GM13976 (cell line): ENCODE measurements at places on chromosomes 11 and 22.

DNA sequence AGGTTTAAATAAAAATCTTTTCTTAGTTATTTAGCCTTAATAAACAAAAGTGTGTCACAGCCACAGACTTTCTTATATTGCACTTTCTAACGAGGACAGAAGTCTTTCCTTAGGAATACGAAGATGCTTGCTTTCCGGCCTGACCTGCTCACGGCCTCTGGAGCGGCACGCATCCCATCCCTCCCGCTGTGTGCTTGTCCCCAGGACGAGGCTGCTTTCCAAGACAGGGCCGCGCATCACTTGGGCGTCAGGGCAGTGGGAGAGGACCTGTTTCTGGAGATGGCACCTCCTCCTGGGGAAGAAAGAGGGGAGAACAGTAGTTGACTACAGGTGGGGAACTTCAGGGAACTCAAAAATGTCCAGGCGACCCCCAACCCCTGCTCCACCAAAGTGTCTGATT, 26.4 kb downstream of the GRIK4 start:
- no peak for DNase-seq

GRCh38 chr11:1819074-1819473, 15.7 kb upstream of the SYT8 start:
- DNase-seq: no peak

DNA sequence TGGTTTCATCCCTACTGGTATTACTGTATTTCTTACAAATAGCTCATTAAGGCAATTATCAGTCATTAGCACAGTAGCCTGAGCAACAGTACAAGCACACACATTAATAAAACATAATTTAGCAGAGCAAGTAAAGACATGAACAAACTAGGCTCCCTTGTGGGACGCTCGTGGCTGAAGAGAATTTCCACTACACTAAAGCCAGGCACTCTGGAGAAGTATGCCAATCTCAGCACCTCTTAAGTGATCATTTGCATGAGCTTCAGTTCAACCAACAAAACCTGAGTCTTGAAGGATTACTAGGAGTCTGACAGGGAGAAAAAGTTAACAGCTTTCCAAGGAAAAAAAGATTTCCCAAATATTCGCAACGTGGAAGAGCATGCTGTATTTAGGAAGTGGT, 109.1 kb downstream of the LARGE1 start:
- DNase-seq: no peak

GRCh38 chr22:29216873-29217666, 11.4 kb downstream of the EMID1 start:
- DNase-seq: peak; percentile 45

- DNase-seq: no peak
Observed at GRCh38 chr22:40330086-40330485, 16.2 kb upstream of the ADSL start.

DNA sequence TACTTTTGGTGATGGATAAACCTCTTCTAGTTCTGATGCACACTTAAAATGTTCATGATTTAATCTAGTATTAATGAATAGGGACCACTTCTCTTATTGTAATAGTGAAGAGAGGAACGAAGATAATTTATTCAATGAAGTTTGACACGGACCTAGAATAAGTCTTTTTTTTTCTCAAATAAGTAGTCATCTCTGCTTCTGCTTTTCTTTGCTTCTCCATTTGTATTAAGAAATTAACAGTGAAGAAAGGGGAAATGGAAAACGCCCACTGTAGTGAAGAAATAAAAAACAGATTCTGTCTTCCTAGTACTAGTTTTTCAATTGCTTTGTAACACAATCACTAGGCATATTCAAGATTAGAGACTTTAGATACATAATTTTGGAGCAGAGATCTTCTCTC, 73.0 kb downstream of the CD44 start:
- no peak for DNase-seq

- no peak for DNase-seq
Observed at GRCh38 chr22:40314041-40314440, 32.3 kb upstream of the ADSL start.

DNA sequence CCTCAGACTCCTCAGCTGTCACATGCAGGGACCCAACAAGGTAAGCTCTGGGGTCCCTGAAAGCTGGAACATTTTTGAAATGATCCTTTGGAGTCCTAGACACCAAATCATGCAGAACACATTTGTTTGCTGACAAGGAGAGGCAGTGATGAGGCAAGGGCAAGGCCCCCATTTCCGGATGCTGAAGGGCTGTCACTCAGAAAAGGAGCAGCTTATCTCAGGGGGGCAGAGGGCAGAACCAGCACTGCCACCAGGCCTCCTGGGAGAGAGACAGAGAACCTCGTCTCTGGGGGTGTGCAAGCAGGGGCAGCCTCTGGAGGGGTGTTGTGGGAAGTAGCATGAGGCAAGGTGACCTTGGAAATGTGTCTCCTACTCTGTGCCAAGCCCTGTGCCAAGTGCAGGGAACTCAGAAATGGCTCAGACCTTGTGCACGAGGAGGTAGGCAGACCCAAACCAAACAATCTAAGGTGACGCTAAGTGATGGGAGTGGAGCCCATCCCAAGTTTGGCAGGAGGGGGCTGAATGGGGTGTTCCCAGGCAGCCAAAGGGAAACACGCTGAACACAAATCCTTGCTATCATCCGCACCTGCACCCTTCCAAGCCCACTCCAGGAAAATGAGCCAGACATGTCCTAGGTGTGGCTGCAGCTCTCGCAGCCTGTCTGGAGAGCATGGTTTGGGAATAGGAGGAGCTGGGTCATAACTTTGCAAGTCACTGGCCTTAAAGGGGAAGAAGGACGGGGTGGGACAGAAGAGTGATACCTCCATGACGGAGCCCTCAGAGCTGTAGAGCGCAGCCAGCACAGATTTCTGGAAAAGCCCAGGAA, 94.2 kb downstream of the PDE2A start:
- DNase-seq: no peak

- no peak for DNase-seq
Observed at GRCh38 chr11:78428266-78428636, 10.6 kb upstream of the GAB2 start.

GRCh38 chr22:47918276-47918921, 1155.9 kb downstream of the TBC1D22A start:
- no peak for DNase-seq

DNA sequence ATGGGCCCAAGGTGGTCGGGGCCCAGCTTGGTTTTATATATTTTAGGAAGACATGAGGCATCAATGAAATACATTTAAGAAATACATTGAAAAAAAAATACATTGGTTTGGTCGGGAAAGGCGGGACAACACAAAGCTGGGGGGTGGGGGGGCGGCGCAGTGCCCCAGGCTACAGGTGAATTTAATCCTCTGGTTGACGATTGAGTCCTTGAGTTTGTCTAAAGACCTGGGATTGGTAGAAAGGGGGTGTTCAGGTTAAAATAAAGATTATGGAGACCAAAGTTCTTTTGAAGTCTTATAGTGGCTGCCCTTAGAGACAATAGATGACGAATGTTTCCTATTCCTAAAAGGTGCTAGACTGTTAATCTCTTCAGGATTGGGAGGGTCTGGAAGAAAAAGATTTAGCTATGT, 3.1 kb downstream of the IFITM1 start:
- no peak for DNase-seq

DNA sequence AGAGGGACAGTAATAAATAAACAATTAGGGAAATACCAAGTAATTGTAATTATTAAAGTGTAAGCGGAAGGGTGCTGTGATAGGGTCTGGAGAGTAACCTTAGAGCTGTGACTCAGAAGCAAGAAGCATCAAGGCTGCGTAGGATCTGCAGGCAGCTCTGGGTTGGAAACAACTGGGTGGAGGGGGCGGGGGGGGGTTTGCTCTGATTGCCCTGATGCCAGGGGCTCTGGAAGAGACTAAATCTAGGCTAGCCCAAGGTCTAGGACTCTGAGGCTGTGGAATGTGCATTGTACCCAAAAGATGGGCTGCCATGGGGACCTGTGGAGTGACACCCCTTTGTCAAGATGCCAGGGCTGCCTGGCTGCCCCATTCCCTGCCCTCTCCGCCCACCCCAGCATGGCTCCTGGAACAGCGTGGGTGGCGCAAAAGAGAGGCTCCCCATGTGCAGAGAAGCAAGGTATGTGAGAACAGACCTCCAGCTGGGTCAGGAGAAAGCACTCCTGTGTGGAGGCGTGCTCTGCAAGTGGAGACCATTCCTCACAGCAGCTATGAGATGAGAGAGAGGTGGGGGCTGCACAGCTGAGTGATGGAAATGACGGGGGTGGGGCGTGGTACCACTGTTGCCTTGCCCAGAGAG, 101.1 kb upstream of the CRYBB3 start:
- no peak for DNase-seq

DNA sequence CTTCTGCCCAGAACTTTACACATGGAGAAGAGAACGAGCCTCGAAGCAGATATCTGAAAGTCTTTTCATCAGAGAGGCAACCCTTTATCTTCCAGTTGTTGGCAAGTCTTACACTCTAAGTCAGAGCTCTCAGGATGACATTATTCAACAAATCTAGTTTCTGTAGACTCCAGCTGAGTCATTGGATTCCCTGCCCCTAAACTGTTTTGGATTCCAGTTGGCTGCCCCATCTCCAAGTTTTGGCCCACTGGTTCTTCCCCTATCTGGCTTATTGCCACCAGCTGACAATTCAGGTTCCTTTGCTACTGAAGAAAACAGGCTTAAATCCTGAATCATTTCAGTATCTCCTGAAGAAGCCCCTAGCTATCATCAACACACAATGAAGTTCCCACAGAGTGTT, 14.2 kb downstream of the SAAL1 start:
- no peak for DNase-seq

- no peak for DNase-seq
Observed at GRCh38 chr11:104588970-104589369, 309.3 kb downstream of the CASP12 start.

DNA sequence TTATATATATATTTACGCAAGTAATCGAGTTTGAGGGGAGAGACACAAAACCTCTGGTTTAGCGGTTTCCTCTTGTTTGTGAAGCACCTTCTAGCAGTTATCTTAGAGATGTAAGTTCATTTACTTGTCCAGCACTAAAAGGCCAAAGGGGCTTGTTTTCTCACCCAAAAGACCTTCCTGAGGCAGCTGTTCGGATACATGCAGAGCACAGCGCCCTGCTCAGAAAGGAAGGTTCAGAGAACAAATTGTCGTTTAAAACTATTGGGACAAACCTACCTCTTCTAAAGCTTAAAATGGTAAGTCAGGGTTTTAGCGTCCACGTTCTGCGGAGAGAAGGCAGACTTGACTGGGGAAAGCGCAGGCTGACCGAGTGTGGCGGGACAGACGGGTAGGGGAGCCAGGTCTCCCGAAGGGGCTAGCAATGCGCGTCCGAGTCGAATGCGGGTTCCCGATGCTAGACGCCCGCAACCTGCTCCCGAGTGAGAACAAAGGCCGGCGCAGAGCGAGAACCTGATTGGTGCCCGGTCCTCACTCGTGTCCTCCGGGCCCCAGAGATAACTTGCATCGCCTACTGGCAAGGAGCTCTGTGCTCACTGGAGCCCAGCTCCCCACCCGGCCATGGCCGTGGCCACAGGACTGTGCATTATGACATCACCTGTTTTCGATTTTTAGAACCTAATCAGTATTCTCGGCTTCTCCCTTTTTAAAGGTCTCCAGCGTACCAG, 1.0 kb upstream of the SESN3 start:
- peak; percentile 47 for DNase-seq

DNA sequence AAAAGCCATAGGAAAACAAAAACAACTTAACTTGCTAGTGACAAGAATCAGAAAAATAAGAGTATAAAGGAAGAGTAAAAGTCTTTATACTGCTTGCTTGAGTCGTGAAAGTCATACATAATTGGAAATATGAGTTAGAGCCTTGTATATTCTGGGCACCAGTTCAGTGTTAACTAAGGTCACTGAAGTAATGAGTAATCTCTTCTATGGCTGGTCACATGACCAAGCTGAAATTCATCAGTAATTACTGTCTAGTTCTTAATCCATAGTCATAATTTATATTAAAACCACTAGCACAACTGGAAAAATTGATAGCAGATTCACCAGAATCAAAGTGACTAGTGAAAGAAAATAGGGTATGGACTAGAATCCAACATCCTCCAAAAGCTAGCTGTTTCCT, 84.4 kb upstream of the SLC5A12 start:
- no peak for DNase-seq

- no peak for DNase-seq
Observed at GRCh38 chr11:11345099-11345498, 8.0 kb downstream of the CSNK2A3 start.

- no peak for DNase-seq
Observed at GRCh38 chr11:116832350-116833290, 2.9 kb downstream of the APOC3 start.

DNA sequence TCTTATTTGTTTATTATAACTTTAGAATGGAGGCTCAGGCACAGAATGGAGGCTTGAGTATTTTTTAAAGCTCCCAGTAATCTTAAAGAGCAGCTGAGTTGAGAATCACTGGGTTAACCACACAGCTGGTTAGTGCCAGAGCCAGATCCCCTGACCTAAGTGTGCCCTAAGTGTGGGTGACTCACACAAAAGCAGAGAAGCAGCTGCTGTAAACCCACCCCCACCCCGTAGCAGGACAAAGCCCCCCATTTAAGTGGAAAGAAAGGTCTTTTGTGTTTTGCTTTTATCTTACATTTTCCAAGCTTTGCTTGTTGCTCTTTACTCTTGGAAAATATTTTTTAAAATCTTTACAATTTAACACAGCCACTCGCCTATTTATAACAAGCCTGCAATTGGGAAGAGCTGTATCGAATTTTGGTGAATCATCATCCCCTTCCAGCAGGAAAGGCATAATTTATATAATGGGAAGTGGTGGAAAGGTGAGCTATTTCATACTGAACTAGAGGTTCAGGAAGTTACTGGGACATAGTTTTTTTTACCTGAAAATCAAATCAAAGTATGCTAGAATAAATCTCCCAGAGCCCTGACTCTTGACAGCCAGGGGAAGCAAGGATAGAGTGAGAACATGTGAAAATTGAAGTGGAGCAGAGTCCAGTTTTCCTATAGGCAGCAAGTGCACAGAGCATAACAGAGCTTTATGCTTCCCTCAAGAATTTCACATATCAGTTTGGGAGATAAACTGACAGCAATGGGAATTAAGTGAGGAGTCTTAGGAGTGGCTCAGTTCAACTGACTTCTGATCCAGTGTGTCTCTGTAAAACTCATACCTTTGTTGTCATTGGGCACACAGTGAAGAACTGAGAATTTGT, 405.7 kb downstream of the AASDHPPT start:
- DNase-seq: no peak

DNA sequence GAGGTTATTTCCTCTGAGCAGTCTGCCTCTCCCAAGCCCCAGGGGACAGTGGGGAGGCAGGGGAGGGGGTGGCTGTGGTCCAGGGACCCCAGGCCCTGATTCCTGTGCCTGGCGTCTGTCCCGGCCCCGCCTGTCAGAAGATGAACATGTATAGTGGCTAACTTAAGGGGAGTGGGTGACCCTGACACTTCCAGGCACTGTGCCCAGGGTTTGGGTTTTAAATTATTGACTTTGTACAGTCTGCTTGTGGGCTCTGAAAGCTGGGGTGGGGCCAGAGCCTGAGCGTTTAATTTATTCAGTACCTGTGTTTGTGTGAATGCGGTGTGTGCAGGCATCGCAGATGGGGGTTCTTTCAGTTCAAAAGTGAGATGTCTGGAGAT, 3.1 kb downstream of the PIM3 start:
- no peak for DNase-seq

GRCh38 chr22:27135031-27135981, 477.9 kb downstream of the MIAT start:
- DNase-seq: no peak

- DNase-seq: no peak
Observed at GRCh38 chr11:78208257-78209165, 19.8 kb downstream of the USP35 start.

GRCh38 chr11:27861706-27862430, 161.6 kb upstream of the BDNF start:
- no peak for DNase-seq

- no peak for DNase-seq
Observed at GRCh38 chr22:46346680-46347405, 11.3 kb downstream of the TRMU start.

- no peak for DNase-seq
Observed at GRCh38 chr22:47066616-47066905, 304.1 kb downstream of the TBC1D22A start.
